Esophagus squamous epithelium (tissue), 5 donors: ENCODE measurements at places on chromosomes 11 and 22.

DNA sequence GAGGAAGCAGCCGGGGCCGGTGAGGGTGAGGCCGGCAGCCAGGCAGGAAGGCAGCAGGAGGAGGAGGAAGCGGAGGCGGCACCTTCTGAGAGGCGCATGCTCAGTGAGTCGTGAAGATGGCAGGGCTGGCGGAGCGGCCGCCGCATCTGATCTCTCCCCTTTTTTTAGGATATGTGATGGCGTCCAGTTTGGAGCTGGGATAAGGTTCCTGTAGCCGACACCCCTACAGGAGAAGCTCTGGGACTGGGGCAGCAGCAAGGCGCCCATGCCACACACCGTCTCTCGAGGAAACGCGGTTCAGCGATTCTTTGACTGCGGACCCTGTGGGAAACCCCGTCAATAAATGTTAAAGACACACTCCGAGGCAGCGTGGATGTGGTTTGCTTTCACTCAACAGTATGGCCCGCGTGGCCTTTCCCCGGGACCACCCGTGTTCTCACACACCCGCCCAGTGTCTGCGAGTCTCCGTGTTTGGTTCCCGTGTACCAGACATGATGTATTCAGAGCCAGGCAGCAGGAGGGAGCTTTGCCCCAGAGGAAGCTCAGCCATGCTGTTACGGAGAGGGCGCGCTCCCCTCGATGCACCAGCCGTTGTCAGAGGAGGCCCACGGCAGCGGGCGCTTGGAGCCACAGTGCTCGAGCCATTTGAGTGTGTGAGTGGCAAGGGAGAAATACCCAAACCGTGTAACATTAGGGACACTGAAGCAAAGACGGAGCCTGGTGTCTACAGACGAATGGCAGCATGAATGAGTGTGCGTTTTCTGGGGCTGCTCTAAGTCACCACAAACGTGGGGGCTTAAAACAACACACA, 27.7 kb upstream of the PARVB start:
- DNase-seq: peak; percentile 26

- no peak for DNase-seq
Measured at GRCh38 chr22:50734986-50735738, 2.8 kb upstream of the ACR start.

- DNase-seq: no peak
Measured at GRCh38 chr22:19176175-19176643, 2.3 kb downstream of the SLC25A1 start.

GRCh38 chr22:47564158-47564450, 801.7 kb downstream of the TBC1D22A start:
- no peak for DNase-seq

- no peak for DNase-seq
Measured at GRCh38 chr11:83147895-83148294, 9.0 kb upstream of the PCF11 start.

- DNase-seq: no peak
Measured at GRCh38 chr22:50227579-50228215, 17.1 kb downstream of the TUBGCP6 start.

GRCh38 chr11:72824811-72825505, 10.7 kb downstream of the ATG16L2 start:
- no peak for DNase-seq

- DNase-seq: no peak
Measured at GRCh38 chr22:39435616-39436015, 21.2 kb upstream of the MGAT3 start.

GRCh38 chr22:37260901-37261336, 16.9 kb upstream of the RAC2 start:
- DNase-seq: no peak

DNA sequence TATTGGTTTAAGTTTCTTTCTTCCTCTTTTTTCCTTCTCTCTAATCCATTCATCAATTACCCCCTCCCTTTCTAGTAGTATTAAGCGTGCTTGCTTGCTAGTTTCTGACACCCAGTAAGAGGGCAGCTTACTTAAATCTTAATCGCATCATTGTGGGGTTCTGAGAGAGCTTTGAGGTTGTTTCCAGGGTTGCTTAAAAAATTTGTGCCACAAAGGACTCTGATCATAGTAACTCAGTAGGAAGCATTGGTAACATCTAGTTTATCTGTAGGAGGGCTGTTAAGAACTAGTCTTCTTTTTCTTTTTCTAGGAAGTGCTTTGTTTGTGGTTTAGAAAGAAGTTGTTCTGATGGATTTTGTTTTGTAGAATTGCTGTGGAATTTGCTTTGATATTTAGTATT, 45.3 kb downstream of the TMEM135 start:
- DNase-seq: no peak

- no peak for DNase-seq
Measured at GRCh38 chr11:17405232-17406005, 17.0 kb upstream of the KCNJ11 start.

DNA sequence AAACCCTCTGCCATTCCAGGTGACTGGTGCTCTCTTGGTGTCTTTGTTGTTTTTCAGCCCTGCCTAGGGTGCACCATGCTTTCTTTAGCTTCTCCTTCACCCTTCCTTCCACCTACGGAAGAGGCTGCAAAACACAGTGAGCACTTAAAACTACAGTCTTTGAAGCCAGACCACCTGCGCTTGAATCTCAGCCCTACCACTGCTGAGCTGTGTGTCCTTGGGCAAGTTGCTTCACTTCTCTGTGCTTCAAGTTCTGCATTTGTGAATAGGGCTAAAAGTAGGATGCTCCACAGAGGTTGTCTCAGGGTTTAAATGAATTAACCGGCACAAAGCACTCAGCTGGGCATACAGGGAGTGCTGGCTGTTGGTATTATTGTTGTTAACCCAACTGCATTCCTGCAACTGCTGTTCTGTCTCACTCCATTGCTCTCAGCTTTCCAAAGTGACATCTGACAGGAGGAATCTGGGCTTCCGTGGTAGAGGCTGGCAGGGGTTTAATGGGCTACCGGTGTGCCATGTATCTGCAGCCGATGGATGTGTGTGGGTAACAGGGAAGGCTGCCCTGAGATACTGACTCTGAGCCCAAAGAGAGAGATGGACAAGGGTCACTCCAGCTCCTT, 139.3 kb downstream of the FBXO7 start:
- DNase-seq: no peak

DNA sequence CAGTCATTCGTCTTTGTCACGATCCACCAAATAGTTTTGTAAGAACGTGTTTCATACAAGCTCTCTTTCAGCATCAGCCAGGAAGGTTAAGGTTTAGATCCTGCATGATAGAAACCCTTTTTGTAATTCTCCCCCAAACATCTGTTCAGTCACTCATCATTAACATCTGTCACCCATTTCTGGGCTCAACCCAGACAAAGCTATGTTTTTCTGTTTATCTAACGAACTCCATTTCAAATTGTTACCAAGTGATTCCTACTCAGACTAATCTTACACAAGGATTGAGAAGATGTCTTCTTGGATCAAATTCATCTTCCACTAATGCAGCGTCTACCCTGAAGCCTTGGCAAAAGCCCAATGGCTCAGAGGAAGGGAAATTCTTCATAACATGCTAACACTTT, 58.8 kb downstream of the FZD4 start:
- no peak for DNase-seq

DNA sequence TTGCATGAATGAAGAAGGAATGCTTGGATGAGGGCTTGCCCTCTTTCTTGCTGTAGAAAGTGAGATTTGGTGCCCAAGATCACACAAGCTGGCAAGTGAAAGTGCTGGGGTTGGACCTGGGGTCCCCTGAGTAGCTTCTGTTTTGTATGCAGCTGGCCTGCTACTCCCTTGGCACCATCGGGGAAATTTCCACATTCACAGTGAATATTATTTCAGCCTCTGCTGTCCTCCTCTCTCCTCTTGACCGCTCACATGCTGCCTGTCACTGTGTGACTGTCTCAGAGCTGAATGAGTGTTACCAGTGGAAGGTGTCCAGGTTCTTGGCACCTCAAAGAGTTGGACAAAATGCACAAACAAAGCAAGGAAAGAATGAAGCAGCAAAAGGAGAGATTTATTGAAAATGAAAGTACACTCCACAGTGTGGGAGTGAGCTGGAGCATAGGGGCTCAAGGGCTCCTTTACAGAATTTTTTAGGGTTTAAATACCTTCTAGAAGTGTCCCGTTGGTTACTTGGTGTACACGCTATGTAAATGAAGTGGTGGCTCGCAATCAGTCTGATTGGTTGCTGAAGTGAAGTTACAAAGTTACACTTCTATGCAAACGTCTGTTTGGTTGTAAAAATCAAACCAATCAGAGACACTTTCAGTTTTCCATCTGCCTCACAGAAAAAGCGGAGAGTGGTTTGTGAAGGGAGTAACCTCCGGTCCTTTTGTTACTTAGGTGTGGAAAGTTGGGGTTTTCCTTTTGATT, 87.4 kb downstream of the DEPDC5 start:
- no peak for DNase-seq

GRCh38 chr11:34266090-34266912, 91.5 kb downstream of the ABTB2 start:
- no peak for DNase-seq

DNA sequence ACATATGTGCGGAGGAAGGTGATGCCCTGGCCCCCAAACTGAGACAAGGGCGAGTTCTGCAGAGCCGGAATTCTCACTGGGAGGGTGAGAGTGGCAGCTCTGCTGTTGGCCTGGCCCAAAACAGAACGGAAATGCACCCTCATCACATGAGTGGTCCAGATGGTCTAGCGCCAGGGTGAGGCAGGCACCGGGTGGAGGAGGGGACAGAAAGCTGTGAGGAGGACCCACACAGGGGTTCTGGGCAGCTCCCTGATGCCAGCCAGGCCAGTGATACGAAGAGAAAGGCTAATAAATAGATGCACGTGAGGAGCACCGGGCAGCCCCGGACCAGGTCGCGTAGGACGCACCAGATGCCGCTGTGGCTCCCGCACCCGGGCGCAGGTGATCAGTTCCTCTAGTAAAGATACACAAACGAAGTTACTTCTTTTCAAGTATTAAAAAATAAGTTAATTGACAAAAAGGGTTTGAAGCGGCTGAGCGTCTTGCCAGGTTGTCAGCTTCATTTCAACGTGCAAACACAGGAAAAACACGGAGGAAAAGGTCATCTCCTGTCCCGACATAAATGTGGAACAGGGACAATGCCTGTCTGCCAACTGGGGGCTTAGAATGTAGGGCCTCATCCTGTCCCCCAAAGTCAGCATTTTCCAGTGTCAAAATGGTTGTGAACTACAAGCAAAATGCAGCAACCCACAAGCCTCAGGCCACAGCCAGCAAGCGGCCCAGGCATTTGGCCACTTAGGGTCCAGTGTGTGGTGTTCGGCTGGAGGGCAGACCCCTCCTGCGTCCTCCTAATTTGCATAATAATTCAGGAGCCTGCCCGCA, 15.3 kb upstream of the BID start:
- no peak for DNase-seq

DNA sequence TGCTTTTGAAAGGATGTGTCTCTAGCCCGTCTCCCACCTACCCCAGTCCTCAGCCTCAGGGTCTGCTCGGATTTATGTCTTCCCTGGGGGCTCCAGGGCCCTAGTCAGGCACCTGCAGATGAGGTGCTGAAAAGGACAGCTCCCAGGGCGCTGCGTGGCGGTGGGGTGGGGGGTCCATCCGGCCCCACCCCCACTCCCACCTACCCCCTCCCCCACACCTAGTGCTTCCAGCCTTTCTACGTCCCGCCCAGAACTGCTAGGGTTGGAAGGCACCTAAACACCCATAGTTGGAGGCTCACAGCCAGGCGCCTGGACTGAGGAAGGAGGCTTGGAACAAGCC, 1.4 kb upstream of the ROBO3 start:
- DNase-seq: no peak

DNA sequence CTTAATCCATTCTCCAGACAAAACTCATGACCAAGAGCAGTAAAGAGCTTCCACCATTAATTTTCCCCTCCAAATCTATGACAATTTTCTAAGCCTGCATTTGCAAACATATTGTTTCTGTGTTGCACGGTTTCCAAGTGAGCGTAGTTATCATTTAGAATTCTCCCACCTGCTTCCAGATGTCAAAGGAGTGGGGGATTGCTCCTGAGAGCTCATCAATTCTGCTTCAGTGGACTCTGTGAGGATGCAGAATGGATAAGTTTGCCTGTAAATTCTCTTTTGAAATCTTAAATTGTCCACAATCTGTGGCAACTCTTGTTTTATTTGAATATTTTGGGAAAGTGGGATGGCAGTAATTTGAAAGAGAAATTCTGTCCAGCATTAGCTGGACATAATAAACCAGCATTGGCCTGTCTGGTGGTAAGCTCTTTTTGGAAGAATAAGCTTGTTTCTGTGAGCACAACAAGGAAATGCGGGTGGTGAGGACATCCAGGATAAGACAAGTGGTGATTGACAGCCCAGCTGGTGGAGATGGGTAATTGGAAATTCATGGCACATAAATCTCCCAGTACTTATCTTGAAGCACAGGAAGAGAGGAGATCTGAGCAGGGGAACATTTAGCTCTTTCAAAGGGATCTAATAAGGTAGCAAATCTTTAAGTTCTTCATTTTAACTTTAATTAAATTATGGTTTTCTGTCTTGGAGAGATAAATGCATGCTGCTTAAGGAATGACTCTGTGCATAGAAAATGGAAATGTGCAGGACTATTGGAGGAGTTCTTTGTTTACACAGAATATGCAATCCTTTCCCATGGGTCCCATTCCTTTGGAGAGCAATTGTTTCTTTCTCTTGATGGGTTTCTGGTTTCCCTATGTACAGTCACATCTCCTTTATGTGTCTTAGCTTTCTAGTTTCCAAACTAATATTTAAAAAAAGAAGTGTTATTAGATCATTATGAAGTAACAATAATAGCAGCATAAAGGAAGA, 73.2 kb downstream of the FAT3 start:
- DNase-seq: no peak

- no peak for DNase-seq
Measured at GRCh38 chr22:27401321-27401720, 400.2 kb downstream of the MN1 start.

DNA sequence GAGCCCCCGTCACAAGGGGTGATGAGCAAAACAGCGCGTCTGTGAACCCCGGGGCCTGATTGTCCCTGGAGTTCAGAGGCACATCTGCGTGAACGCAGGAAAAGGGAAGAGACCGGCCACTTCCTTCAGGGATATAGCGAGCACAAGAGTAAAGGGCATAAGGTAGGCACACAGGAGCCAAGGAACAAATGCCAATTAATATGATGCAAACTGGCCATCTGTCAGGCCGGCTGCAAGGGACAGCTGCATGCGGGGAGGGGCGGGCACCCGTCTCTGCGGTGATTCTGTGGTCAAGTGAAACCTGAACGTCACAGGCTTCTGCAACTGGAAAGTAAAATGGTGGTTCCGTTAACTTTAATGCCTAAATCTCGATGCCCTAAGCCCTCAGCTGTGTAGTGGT, 64.7 kb downstream of the TRIM29 start:
- DNase-seq: no peak

DNA sequence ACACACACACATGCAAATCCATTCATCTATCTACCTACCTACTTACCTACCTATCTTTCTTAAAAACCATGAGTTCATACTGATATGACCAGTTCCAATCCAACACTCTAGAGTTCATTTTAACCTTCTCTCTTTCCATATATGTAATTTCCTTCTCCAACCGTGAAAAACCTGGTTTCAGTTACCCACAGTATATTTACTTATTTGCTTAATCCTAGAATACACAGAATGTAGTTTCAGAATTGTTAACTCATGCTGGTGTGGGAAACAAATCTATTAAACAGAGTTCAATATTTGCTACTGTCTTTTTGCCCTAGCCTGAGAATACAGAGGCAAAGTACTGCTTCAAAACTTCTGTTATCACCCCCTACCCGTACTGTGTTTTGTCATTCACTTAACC, 101.3 kb downstream of the RRM1 start:
- no peak for DNase-seq
